Stimulated activated CD8-positive, alpha-beta memory T cell treated with anti-CD3 and anti-CD28 coated beads, Interleukin-4, amount 100 ng/mL, for 1 hour (primary cell): ENCODE measurements at places on chromosomes 2 and 18.
A peak's percentile ranks its signal among the peaks of the same experiment; 100 is the strongest.

DNA sequence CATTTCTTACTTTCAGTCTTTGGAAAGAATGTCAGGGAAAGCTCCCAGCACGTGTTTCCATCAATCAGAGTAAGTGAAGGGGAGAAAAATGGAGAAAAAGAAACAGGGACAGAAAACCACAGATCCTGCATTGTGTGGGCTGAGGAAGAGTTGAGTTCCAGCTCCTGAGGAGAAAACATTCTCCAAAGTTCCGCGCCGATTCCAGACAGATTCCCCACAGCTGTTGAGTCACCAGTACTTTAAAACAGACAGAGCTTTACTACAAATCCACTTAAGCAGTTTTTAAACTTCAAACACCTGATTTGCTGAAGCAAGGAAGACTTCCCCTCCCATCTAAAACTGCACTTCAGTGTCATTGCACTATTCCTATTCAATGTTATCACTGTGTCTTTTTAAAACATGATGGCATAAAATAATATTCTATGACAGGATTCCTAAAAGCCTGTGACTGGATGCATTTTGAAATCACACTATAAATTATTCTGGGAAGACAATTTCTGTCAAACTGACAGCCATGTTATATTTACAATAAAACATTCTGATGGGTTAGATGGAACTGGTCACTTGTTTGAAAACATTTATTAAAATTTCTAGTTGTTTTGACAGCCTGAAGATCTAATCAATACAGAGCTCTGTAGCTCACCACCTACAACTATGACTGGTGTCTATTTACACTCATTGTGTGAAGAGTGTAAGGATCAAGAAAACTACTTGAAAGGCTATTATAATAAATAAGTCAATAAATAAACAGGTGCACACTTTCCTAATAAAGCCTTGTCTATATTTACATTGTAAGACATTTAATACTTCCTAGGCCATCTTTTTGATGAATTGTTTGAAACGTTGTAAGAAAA, 40.9 kb downstream of the TCF4 start:
- DNase-seq, result no peak

DNA sequence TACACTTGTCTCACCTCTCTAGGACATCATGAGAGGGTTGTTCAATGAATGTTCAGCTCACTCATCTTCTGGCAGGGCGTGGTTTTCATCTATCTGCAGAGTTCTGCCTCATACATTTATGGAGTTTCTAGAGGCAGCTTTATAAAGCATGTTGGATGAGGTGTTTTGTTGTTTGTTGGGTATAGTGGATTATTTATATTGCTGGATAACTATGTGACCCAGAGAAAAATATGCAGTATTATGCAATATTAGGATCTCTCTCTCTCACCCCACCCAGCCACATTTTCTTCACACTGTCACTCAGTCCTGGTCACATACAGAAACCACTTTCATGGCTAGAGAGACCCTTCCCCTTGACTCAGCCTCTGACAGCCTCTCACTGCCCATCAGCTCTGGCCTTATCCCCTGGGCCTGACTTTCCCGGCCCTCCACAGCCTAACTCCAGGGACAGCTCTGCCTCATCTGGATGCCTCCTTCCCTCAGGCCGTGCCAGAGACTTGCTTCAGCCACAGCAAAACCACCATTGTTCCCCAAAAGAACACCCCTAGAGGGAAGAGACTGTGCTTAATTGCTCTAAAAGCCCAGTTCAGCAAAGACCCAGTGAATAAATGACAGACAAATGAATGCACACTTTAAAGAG, 260.3 kb downstream of the MYCN start:
- DNase-seq, result no peak

DNA sequence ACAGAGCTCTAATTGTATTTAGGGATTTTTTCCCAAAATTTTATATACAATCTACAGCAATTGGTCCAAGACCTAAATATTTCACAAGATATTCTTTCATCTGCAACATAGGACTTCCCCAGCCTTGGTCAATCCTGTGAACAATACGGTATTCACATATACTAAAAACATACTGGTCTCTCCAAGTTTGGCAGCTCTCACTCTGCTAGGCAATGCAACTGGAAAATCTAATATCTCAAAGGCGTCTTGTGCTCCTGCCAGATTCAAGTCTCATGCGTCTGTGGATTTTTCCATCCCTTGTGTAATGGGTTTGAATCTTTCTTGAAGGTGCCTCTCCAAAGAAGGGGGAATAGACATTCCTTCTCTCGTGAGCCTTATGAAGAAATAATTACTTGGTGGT, 27.4 kb upstream of the MBOAT2 start:
- no peak for DNase-seq

DNA sequence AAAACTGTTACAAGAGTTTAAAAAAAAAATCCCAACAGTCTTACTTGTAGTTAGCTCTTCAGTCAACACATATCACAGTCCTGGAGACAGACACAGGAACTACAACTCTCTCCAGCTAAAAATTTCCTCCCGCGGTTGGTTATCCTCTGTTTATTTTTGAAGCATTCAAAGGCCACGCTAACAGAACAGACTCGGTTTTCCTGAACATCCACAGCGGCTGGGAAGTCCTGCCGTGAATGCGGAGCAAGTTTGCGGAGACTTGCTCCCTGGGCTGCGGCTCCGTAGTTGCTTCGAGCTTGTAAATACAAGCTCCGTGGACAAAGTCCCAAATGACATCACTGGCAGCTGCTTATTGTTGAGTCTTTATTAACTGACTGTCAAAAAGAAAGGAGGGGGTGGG, at the start of gene NCKAP5:
Gene NCKAP5 (minus strand): TSS at position 292 of the 400 bp plus-strand sequence. CDS start 50,937 bp downstream, outside the sequence.
- no peak for DNase-seq

- no peak for DNase-seq
Measured at GRCh38 chr18:39241534-39241933, 1675.9 kb upstream of the CELF4 start.

GRCh38 chr2:191061381-191061980, 47.5 kb upstream of the STAT1 start:
- no peak for DNase-seq

DNA sequence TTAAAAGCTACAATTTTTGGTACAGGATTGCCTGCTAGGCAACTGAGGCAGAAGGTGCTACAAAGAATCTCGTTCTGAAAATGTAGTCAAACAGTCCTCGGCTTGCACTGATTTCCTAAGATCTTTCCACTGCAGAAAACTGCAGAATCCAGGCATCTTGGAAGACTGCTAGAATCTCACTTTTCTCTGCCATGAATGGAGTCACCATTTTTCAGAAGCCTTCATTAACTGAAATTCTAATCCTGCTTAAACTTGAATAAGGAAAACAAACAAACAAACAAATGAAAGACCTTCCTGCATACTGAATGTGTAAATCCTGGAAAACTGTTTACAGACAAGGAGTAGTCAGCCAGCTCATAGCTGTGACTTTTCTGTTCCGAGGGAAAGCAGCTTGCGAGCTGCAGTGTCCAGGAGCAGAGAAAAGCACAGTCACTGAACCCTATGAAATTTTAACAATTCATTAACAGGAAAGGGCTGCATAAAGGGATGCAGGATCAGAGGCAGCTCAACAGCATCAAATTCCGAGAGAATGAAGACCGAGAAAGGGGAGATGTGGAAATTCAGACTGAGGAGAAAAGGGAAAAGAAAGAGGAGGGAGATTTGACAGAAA, 210.5 kb upstream of the PIK3C3 start:
- no peak for DNase-seq

GRCh38 chr2:27494944-27495554, at the start of gene FNDC4:
Gene FNDC4 (minus strand): TSS chr2:27495200. CDS start chr2:27494679, 521 bp downstream.
- DNase-seq, result no peak

- no peak for DNase-seq
Measured at GRCh38 chr2:62587592-62587991, 81.6 kb upstream of the TMEM17 start.

DNA sequence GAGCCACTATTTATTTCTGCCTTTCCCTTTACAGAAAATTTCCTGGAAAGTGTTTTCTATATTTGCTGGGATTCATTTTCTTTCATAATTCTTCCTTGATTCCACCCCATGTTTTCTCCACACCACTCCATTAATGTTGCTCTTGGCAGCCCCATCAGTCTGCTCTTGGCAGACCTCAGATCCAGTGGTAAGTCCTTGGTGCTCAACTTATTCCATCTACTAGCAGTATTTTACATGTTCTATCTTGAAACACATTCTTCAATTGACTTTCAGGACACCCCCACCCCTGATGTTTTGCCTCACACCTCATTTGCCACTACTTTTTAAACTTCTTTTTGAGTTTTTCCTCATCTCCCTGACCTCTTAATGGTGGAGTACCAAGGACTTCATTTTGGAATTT, 65.0 kb downstream of the HNMT start:
- DNase-seq, result no peak

DNA sequence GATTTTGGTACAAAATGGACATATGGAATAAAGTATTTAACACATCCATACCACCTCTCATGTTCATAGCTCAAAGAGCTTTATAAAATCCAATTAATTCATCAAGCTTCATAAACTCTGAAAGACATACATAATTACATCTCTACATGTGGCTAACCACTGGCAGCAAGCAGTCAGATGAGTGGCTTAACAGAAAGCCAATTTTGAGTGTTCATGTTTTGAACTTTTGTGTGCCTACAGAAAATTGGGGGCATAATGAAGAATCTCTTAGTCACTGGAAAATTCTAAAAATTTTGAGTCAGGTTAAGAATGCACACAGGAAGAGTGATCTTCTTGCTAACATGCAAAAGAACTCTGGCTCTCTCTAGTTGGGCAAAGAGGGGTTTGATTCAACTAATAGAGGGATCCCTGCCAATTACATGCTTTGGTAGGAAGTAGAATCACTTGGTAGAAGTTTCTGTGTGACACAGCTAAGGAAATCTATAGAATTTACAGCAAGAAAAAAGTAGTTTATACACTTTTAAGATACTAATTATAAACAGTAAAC, 287.4 kb downstream of the NOL4 start:
- no peak for DNase-seq

DNA sequence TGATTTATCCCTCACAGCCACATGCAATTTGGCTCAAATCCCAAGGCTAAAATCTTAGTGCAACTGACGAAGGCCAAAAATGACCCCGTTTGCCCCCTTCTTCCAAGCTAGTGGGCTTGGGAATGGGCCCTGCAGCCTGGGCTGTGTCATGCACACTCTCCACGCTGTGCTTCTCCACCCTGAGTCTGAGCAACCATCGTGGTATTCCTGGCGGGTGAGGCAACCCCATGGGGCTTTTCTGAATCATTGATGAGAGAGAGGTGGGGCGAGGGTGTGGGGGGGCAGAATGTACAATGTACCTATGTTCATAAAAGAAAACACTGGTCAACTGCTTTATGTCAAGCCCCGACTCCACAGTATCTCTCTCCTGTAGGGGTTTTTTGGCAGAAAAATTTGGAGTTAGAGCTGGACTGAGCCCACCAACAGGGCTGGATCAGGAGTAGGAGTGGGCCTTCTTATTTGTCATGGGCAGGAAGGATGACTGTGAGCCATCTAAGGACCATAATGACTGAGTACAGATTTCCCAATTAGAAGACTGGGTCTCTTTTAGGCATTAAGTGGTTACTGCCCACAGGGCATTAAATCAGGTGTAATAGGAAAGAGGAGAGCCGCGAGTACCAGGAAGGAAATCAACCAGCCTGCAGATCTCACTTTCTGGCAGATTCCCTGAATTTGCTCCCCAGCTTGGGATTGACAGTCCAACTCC, 8.9 kb downstream of the SULT1C2 start:
- no peak for DNase-seq

DNA sequence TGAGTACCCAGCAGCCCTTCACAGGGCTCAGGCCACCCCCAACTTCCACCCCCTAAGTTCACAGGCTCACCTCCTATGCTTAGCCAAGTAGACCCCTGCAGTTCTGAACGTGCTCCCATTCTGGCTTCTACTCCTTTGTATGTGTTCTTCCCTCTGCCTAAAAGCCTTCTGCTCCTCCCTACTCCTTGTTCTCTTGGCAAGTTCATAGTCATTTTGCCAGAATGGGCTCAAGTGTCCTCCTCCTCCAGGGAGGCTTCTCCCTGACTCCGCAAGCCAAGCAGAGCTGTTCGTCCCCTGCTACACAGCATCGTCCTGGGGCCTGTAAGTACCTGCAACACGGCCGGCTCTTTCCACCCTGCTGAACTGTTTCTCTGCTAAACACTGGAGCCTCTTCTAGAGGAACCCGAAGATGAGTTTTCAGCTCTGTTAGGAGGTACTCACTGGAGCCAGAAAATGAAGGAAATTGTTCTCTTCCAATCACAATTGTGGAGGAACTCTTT, 14.6 kb upstream of the CETN1 start:
- no peak for DNase-seq

DNA sequence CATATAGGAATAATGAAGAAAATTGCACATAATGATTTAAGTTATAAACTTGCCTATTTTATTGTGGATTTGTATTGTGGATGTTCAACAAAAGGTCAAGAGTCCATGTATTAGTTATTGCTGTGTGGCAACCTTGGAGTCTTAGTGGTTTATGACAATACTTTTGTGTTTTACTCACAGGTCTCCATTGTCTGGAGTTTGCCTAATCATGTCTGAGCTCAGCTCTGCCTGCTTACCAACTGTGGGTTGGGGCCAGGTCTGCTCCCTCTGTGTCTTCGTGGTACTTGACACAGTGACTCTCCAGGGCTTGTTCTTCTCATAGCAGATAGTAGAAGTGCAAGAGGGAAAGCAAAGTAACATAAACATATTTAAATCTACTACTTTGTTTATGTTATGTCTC, 382.5 kb downstream of the CBLN2 start:
- no peak for DNase-seq

DNA sequence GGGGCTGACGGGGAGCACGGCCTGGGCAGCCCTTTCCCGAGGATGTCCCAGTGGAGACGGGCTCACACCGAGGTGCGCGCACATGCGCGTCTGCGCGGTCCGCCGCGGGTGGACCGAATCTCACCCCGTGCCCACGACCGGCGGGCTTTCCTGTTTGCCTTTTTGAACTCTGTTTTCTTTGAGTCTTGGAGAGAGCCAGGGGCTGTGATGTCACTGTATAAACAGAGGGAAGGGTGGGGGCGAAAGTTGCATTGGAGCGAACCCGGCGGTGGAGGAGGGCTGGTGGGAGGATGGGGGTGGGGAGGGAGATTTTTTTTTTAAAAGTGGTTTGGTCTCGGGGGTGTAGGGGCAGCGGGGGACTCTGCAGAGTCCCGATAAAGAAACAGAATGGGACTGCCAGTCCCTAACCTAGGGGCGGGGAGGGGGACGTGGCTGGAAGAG, 141.2 kb upstream of the CTAGE1 start:
- DNase-seq, result no peak

GRCh38 chr2:95025406-95026319, at the start of gene MAL:
Gene MAL (plus strand): TSS chr2:95025708. CDS start chr2:95025793, 85 bp downstream.
- DNase-seq, result peak; percentile 45

GRCh38 chr2:37026050-37026449, 58.1 kb downstream of the HEATR5B start:
- no peak for DNase-seq

GRCh38 chr18:54880395-54881105, 52.3 kb downstream of the RAB27B start:
- no peak for DNase-seq
